ENCODE measurements at places on chromosomes 5 and 9. TPM values are rescaled to one million over a fixed set of nuclear protein-coding genes. Genes with fewer than 3 reads are reported as not detected.

SNCB gene
- not detected for total RNA-seq

C5orf58 gene
- not detected for total RNA-seq

PCDHGA5 gene
- total RNA-seq = 0.08 TPM

HMCN2 gene
- total RNA-seq = not detected

DRD1 gene
- not detected for total RNA-seq

ARAP3 gene
- 0.31 TPM for total RNA-seq

FGF10 gene
- total RNA-seq = not detected

PCDHB8 gene
- total RNA-seq = not detected

PCDHA12 gene
- not detected for total RNA-seq

EDIL3 gene
- total RNA-seq = not detected

LPAR1 gene
- total RNA-seq = not detected

GARNL3 gene
- 1.8 TPM for total RNA-seq
